T-cell (primary cell): ENCODE measurements at places on chromosomes 4 and X. TPM values are rescaled to one million over a fixed set of nuclear protein-coding genes. Genes with fewer than 3 reads are reported as not detected.
A peak's percentile ranks its signal among the peaks of the same experiment; 100 is the strongest.

KIAA0232 gene
- 20.9 TPM for total RNA-seq

EFHC2 gene
- total RNA-seq, result 2.0 TPM

HDX gene
- 1.2 TPM for total RNA-seq

TKTL1 gene
- total RNA-seq, result 1.2 TPM

GLOD5 gene
- not detected for total RNA-seq

CEP135 gene
- total RNA-seq, result 24.5 TPM

PCSK1N gene
- 6.5 TPM for total RNA-seq

TMPRSS11A gene
- total RNA-seq, result not detected

CT45A1 gene
- not detected for total RNA-seq

DNA sequence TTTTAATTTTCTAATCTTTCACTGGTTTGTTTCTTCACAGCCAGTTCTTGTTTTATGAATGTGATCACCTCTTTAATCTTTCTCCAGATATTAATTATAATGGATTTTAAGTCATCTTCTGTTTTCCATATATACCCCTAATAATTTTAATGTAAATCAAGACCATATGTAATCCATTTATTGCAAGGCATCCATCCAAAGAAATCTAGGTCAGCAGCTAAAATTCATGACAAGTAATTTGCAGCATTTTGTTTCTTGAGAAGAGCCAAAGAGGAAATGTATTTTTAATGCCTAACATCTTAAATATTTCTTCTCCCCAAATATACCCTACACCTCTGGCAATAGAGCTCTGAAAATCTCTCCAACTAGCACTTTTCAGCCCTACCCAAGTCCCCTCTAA lies 81.1 kb downstream of the SUPT20HL2 start:
- H3K27me3 ChIP-seq, result no peaks in the 10 kb centered on the region
- DNase-seq, result no peak
- no peak overlapping the region for H3K4me3 ChIP-seq
- no peaks in the 10 kb centered on the region for H3K4me1 ChIP-seq

DNA sequence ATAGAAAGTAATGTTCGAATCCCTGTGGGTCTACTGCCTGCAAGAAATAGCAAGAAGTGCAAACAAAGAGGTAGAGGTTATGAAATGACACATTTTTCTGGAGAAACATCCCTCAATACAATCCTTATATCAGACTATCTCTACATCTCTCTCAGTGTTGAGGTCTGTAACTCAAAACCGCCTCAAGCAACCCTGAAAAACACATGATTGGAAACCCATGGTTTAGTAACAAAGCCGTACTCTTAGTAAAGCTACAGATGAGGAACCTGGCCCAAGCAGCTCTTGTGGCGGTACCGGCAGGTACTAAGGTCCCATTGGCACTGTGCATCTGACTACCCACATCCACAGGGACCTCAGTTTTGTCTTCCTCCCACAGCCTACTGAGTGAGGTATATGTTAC lies 53.9 kb downstream of the IRF2 start:
- H3K27ac ChIP-seq, result peak overlapping the region; percentile 48
- H3K4me3 ChIP-seq, result no peak overlapping the region
- no peak for DNase-seq
- H3K36me3 ChIP-seq, result peaks cover 38% of the 10 kb centered on the region
- peaks cover 46% of the 10 kb centered on the region for H3K4me1 ChIP-seq
- H3K27me3 ChIP-seq, result no peaks in the 10 kb centered on the region

DNA sequence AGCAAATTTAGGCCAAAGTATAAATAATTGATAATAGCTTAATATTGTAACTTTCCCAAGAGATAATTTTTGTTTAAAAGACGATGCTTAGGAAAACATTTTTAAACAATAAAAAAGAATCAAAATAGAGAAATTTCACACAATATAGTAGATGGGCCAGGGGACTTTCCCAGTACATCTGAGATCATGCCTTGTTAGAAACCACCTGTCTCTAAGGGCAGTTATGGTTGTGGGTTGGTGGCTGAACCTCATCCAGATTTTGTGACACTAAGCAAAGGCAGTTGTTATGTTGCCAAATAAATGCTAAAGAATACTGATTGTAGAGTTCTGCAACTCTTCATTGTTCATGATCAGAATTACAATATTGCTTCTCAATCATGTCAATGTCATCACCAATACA lies 270.6 kb downstream of the BANK1 start:
- H3K36me3 ChIP-seq, result no peaks in the 10 kb centered on the region
- no peak for DNase-seq
- H3K4me3 ChIP-seq, result no peak overlapping the region
- no peaks in the 10 kb centered on the region for H3K4me1 ChIP-seq

DNA sequence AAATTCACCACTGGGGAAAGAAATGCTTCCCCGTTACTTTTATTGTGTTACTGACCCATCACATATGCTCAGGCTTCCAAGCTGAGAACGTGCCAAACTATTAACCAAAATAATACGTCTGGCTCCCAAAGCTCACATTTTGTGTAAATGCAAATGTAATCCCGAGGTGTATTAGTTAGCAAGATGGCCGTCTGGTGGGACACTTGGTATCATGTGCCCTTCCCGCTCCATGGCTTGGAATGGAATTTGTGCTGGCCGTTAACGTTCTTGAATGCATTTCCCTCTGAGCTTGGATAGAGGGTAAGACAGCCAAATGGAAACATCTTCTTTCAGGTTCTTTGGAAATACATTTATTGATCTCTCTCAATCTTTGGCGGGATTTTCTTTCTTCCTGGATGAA lies 105.0 kb downstream of the MFAP3L start:
- no peaks in the 10 kb centered on the region for H3K4me1 ChIP-seq
- H3K4me3 ChIP-seq, result no peak overlapping the region
- H3K36me3 ChIP-seq, result no peaks in the 10 kb centered on the region
- DNase-seq, result no peak

GRCh38 chr4:86569103-86569870 lies 24.8 kb upstream of the PTPN13 start:
- no peaks in the 10 kb centered on the region for H3K36me3 ChIP-seq
- H3K4me1 ChIP-seq, result no peaks in the 10 kb centered on the region
- H3K27ac ChIP-seq, result no peak overlapping the region

GRCh38 chr4:138275963-138276621 lies 33.9 kb upstream of the SLC7A11 start:
- no peak overlapping the region for H3K27ac ChIP-seq
- H3K36me3 ChIP-seq, result no peaks in the 10 kb centered on the region
- no peaks in the 10 kb centered on the region for H3K27me3 ChIP-seq
- no peaks in the 10 kb centered on the region for H3K4me1 ChIP-seq
- H3K4me3 ChIP-seq, result no peak overlapping the region
- no peak for DNase-seq

GRCh38 chr4:145984563-145984962 lies 45.9 kb upstream of the ZNF827 start:
- H3K27me3 ChIP-seq, result no peaks in the 10 kb centered on the region
- no peaks in the 10 kb centered on the region for H3K36me3 ChIP-seq
- H3K27ac ChIP-seq, result no peak overlapping the region
- DNase-seq, result no peak
- no peak overlapping the region for H3K4me3 ChIP-seq
- no peaks in the 10 kb centered on the region for H3K4me1 ChIP-seq

GRCh38 chrX:153685156-153685536 lies 2.6 kb upstream of the SLC6A8 start:
- DNase-seq, result no peak
- H3K4me1 ChIP-seq, result peaks cover 4% of the 10 kb centered on the region
- H3K27me3 ChIP-seq, result peaks cover 3% of the 10 kb centered on the region
- H3K4me3 ChIP-seq, result no peak overlapping the region

GRCh38 chrX:149611623-149612175 lies 16.6 kb upstream of the HSFX2 start:
- no peak overlapping the region for H3K27ac ChIP-seq
- DNase-seq, result no peak
- H3K4me3 ChIP-seq, result no peak overlapping the region
- H3K27me3 ChIP-seq, result no peaks in the 10 kb centered on the region
- peaks cover 5% of the 10 kb centered on the region for H3K36me3 ChIP-seq
- H3K4me1 ChIP-seq, result no peaks in the 10 kb centered on the region

- H3K27ac ChIP-seq, result peak overlapping the region; percentile 85
- no peaks in the 10 kb centered on the region for H3K36me3 ChIP-seq
- DNase-seq, result no peak
- peaks cover 59% of the 10 kb centered on the region for H3K4me1 ChIP-seq
Observed at GRCh38 chr4:38669208-38669607, 5.2 kb downstream of the KLF3 start.

GRCh38 chr4:24630937-24631336 lies 46.6 kb upstream of the DHX15 start:
- peaks cover 10% of the 10 kb centered on the region for H3K27me3 ChIP-seq
- H3K36me3 ChIP-seq, result no peaks in the 10 kb centered on the region
- no peak overlapping the region for H3K27ac ChIP-seq

GRCh38 chrX:46268412-46268811 lies 276.8 kb downstream of the ZNF674 start:
- no peaks in the 10 kb centered on the region for H3K4me1 ChIP-seq
- no peak overlapping the region for H3K4me3 ChIP-seq
- DNase-seq, result no peak
- H3K36me3 ChIP-seq, result no peaks in the 10 kb centered on the region

- H3K27me3 ChIP-seq, result peaks cover 63% of the 10 kb centered on the region
- H3K27ac ChIP-seq, result no peak overlapping the region
- H3K36me3 ChIP-seq, result no peaks in the 10 kb centered on the region
- H3K4me3 ChIP-seq, result no peak overlapping the region
- no peaks in the 10 kb centered on the region for H3K4me1 ChIP-seq
Observed at GRCh38 chr4:3746701-3747580, 19.2 kb upstream of the ADRA2C start.

- H3K4me1 ChIP-seq, result no peaks in the 10 kb centered on the region
- H3K4me3 ChIP-seq, result no peak overlapping the region
- no peaks in the 10 kb centered on the region for H3K36me3 ChIP-seq
- no peaks in the 10 kb centered on the region for H3K27me3 ChIP-seq
- DNase-seq, result no peak
Observed at GRCh38 chr4:148196164-148196563, 246.1 kb downstream of the NR3C2 start.

DNA sequence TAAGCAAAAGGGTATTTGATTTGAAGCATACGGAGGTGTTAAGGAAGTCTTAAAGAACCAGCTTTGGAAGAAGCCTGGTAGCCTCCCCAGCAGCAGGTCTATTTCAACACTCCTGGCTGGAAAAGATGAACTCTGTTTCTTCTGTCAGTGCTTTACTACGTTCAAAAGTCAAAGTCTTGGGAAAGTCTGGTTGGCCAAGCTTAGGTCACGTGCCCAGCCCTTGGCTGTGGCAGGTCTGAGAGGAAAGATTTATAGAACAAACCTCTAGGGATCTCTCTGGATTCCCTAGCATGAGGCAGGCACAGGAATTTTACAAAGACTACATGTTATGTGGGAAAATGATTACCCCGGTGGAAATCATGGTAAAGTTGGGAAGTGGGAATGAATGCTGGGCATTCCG lies 8.6 kb upstream of the ARHGAP10 start:
- no peaks in the 10 kb centered on the region for H3K27me3 ChIP-seq
- H3K4me1 ChIP-seq, result no peaks in the 10 kb centered on the region
- no peak for DNase-seq
- no peak overlapping the region for H3K4me3 ChIP-seq
- no peak overlapping the region for H3K27ac ChIP-seq
- no peaks in the 10 kb centered on the region for H3K36me3 ChIP-seq

GRCh38 chrX:137032841-137033773 lies 688 bp downstream of the GPR101 start:
- no peak for DNase-seq
- H3K4me3 ChIP-seq, result no peak overlapping the region
- peaks cover 18% of the 10 kb centered on the region for H3K27me3 ChIP-seq
- H3K4me1 ChIP-seq, result peaks cover 28% of the 10 kb centered on the region

DNA sequence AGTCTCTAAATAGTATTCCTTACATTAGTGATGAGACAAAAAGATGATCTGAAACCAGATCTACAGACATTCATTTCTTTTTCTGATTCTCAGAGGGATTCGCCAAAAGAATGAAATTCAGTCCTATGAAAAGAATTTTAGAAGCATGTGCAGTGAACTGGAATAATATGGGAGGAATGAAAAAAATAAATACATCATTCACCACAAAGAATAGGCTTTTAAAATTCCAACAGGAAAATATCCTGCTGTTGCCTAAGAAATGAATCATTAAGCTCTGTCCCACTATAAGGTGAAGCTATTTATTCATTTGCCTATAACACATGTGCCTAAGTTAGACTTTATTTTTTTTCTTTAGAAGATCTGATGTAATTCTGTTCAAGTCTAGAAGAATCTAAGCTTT lies 165.9 kb downstream of the IL15 start:
- H3K36me3 ChIP-seq, result no peaks in the 10 kb centered on the region
- H3K27me3 ChIP-seq, result no peaks in the 10 kb centered on the region
- H3K4me3 ChIP-seq, result no peak overlapping the region
- no peak for DNase-seq

DNA sequence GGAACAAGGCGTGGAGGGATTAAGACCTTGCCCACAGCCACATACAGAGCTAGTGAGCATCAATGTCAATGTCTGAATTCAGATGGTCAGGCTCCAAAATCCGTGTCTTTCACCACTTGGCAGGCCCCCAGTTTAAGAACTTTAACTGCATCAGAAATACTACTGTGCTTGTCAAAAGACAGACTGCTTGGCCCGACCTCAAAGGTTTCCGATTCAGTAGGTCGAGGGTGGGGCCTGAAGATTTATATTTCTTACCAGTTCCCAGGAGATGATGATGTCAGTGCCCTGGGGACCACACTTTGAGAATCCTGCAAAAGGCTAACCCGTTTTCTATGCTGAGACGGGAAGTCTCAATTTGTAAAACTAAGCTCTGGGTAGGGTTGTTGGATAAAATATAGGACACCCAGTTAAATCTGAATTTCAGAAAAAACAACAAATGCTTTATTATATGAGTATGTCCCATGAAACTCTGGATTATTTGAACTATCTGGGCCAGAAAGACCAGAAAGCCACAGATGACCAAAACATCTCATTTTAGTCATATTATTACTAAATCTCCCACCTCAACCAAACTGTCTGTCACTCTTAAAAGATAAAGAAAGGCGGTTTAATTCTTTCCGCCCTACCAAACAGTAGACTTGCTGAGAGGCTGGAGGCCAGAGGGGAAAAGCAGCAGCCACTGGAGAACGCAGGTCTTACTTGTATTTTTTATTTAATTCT lies 42.7 kb downstream of the GATB start:
- no peaks in the 10 kb centered on the region for H3K4me1 ChIP-seq
- H3K27ac ChIP-seq, result no peak overlapping the region
- H3K4me3 ChIP-seq, result no peak overlapping the region

GRCh38 chr4:141311246-141312204 lies 90.8 kb downstream of the ZNF330 start:
- H3K27ac ChIP-seq, result no peak overlapping the region
- no peak overlapping the region for H3K4me3 ChIP-seq
- no peak for DNase-seq
- no peaks in the 10 kb centered on the region for H3K27me3 ChIP-seq

- no peak overlapping the region for H3K4me3 ChIP-seq
- H3K27ac ChIP-seq, result no peak overlapping the region
- DNase-seq, result no peak
- no peaks in the 10 kb centered on the region for H3K36me3 ChIP-seq
- no peaks in the 10 kb centered on the region for H3K27me3 ChIP-seq
Observed at GRCh38 chr4:134057356-134057755, 144.2 kb downstream of the PABPC4L start.

- H3K27me3 ChIP-seq, result no peaks in the 10 kb centered on the region
- no peak overlapping the region for H3K4me3 ChIP-seq
- no peak overlapping the region for H3K27ac ChIP-seq
- peaks cover 25% of the 10 kb centered on the region for H3K4me1 ChIP-seq
- no peaks in the 10 kb centered on the region for H3K36me3 ChIP-seq
Observed at GRCh38 chr4:26985873-26986272, 125.2 kb downstream of the STIM2 start.

- H3K4me3 ChIP-seq, result no peak overlapping the region
- H3K27me3 ChIP-seq, result no peaks in the 10 kb centered on the region
- no peaks in the 10 kb centered on the region for H3K4me1 ChIP-seq
- H3K27ac ChIP-seq, result no peak overlapping the region
- DNase-seq, result no peak
Observed at GRCh38 chr4:147354237-147354636, 126.7 kb upstream of the EDNRA start.
